ENCODE measurements at places on chromosomes 1 and 21. TPM values are rescaled to one million over a fixed set of nuclear protein-coding genes. Genes with fewer than 3 reads are reported as not detected.

HLX gene
- total RNA-seq = 8.2 TPM

SAMD13 gene
- total RNA-seq = 3.1 TPM

FCGR3A gene
- total RNA-seq = 6.9 TPM

GRCh38 chr1:83704350-83704749 lies 294.6 kb downstream of the TTLL7 start:
- no peak overlapping the region for H3K4me3 ChIP-seq
- DNase-seq = no peak
- no peaks in the 10 kb centered on the region for H3K4me1 ChIP-seq
- H3K27me3 ChIP-seq = no peaks in the 10 kb centered on the region
- no peaks in the 10 kb centered on the region for H3K36me3 ChIP-seq

DNA sequence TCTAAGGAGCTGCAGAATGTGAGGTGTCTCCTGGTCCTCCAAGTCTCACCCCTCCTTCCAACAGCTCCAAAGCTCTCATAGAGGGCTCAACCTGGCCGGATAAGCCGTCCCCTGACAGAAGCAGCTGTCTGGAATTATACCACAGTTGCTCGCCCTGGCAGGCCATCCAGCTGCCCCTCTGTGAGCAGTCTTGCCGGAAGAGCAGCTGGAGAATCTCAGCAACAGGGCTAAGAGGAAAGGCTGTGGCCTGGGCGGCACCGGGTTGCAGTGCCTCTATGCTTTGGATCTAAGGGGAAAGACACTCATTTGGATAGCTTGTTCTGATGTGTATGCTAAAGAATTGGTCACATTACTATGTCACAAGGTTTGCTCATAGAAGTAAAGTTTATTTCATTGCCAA lies 12.4 kb downstream of the TMCC2 start:
- DNase-seq = no peak
- no peak overlapping the region for H3K4me3 ChIP-seq
- H3K36me3 ChIP-seq = no peaks in the 10 kb centered on the region

DNA sequence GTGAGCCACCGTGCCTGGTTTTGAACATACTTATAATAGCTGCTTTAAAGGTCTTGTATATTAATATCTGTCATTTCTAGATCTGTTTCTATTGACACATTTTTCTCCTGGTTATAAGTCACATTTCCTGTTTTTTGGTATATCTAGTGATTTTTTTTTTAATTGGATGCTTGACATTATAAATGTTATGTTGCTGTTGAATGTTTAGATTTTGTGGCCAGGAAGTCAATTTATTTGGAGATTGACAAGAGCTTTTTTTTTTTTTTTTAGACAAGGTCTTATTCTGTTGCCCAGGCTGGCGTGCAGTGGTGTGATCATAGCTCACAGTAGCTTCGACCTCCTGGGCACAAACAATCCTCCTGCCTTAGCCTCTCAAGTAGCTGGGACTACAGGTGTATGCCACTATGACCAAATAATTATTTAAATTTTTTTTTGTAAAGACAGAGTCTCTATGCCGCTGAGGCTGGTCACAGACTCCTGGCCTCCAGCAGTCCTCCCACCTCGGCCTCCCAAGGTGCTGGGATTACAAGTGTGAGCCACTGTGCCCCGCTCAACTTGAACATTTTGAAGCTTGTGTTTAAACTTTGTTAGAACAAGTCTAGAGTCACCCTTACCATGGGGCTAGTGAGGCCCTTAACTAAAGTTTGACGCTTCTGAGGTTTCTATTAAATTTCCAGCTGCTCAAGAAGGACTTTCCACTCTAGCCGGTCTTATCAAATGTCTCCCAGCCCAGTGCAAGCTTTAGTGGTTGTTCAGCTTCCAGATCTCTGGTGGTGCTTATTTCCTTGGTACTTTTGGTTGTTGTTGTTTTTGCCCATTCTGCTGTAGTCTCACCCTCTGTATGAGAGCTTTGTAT lies 8.6 kb upstream of the CHI3L2 start:
- H3K36me3 ChIP-seq = no peaks in the 10 kb centered on the region
- H3K4me1 ChIP-seq = no peaks in the 10 kb centered on the region
- no peak for DNase-seq
- H3K27me3 ChIP-seq = no peaks in the 10 kb centered on the region
- H3K27ac ChIP-seq = no peak overlapping the region

GRCh38 chr1:48069662-48070395 lies 72.6 kb upstream of the TRABD2B start:
- H3K4me1 ChIP-seq = no peaks in the 10 kb centered on the region
- no peak overlapping the region for H3K4me3 ChIP-seq
- DNase-seq = peak; percentile 17
- H3K27me3 ChIP-seq = peaks cover 10% of the 10 kb centered on the region

DNA sequence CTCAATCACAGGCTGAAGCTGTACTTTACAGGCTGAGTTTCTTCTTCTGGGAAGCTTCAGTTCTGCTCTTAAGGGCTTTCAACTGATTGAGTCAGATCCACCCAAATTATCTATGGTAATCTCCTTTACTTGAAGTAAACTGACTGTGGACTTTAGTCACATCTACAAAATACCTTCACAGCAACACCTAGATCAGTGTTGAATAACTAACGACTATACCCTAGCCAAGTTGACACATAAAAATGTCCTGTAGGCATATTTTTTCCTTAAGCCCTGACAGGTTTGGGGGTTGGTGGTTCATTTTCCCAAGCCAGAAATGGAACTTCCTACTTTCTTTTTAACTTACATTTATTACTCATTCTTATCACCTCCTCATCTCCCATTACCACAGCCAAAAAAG lies 42.9 kb upstream of the PRKACB start:
- H3K4me3 ChIP-seq = no peak overlapping the region
- H3K4me1 ChIP-seq = no peaks in the 10 kb centered on the region
- DNase-seq = no peak
- no peak overlapping the region for H3K27ac ChIP-seq

GRCh38 chr1:114854693-114855320 lies at the start of gene SYCP1:
Gene SYCP1 (plus strand): TSS chr1:114854863. CDS start chr1:114855465, 602 bp downstream.
- no peak within 1 kb of the TSS for H3K27ac ChIP-seq
- no peaks in the 10 kb centered on the region for H3K36me3 ChIP-seq
- no peaks in the 10 kb centered on the region for H3K4me1 ChIP-seq
- H3K4me3 ChIP-seq = no peak within 1 kb of the TSS
- H3K27me3 ChIP-seq = peaks cover 4% of the 10 kb centered on the region
